Germinal center (tissue), 1 donor: ENCODE measurements at places on chromosomes 3 and 15.

DNA sequence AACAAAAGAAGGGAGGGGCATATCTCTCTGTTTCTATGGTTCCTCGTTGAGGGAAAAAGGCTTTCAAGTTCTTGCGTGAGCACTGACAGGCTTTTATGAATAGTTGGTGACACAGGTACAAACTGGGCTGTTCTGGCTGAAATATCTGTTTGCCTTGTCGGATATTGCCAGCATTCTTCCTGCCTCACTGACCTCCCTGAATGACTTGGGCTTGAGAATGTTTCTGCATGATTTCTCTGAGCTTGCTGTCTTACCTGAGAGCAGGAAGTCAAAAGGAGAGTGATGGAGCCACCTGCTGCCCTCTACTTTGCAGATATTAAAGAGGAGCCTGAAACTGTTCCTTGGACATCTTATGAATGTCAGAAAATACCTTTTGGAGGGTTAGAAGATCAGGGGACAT lies 4.8 kb downstream of the GCNT3 start:
- DNase-seq, result no peak

GRCh38 chr15:42581272-42581730 lies 5.9 kb downstream of the STARD9 start:
- peak; percentile 75 for DNase-seq

DNA sequence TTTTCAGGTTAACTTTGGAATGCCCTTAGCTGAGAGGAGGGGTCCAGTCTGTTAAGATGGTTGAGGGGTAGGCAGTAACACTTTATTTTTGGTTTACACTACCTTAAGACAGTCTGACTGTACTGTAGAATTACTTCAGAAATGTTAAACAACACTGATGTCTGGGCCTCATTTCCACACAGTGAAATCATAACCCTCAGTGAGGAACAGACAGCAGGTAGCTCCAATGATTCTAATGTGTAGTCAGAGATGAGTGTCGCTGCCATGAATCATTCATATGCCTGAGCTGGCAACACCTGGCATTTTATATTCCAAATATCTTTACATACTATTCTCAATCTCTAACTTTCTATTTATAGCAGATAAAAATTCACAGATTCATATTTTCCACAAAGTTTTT lies 37.3 kb upstream of the POU1F1 start:
- no peak for DNase-seq

DNA sequence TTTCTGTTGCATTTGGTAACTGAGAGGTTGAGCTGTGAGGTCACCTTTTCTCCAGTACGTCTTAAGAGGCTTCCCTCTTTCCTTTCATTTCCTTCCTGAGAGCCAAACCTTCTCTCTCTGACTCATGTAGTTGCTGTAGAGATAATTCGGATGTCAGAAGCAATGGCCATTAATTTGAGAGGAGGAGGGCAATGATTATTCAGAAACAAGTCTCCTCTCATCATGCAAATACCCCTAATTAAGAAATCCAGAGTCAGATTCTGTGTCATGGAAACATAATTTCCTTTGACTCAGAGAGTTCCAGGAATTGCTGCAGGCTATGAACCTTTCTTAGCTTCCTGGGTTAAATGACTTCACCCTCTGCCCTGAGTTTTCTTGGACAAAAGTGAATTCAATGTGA lies 59.0 kb upstream of the GSK3B start:
- no peak for DNase-seq

GRCh38 chr3:53795176-53795575 lies 51.0 kb downstream of the CHDH start:
- no peak for DNase-seq

- peak; percentile 18 for DNase-seq
These were observed 29.4 kb upstream of the TMEM45A start for GRCh38 chr3:100463002-100463401.

- no peak for DNase-seq
These were observed 8.6 kb upstream of the EBLN2 start for GRCh38 chr3:73052857-73053256.

- no peak for DNase-seq
These were observed 60.1 kb upstream of the DAZL start for GRCh38 chr3:16665282-16665741.

GRCh38 chr3:149812165-149812605 lies 830 bp upstream of the RNF13 start:
- no peak for DNase-seq

- DNase-seq, result no peak
These were observed 18.7 kb upstream of the APH1B start for GRCh38 chr15:63258658-63259057.

DNA sequence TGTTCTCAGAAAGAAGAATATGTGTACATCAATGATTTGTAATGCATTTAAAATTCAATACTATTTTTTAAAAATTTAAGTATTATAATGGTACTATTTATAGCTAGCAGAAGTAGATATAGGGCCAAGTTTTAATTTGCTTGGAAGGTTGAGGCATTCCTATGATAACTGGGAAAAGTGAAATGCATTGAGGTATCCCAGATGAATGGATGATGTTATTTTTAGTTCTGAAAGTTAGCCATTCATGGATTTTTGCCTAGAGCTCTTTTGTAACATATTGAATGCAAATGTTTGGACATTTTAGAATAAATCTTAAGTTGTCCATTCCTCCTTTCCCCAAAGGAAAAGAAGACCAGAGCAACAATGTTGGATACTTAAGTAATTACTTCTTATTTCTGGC lies 47.6 kb downstream of the GAP43 start:
- DNase-seq, result no peak

DNA sequence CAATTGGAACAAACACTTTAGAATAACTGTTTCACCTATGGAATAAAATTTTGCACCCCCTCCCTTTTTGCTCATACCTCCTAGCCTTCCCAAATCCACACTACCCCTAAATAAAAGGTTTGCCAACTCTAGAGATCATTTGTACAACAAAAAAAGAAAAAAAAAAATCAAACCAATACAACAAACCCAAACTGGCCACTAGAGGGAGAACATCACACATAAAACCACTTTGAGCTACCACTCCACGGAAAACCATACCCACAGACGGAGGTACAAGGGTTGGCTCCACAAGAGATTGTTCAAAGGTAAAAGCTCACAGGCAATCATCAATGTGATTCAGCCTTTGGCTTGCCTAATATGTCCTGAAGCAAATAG lies 47.6 kb downstream of the SETMAR start:
- DNase-seq, result peak; percentile 69

- no peak for DNase-seq
These were observed 39.8 kb upstream of the FGF7 start for GRCh38 chr15:49383266-49383665.

- DNase-seq, result no peak
These were observed 19.7 kb downstream of the HRH1 start for GRCh38 chr3:11173828-11174465.

GRCh38 chr15:32866454-32867312 lies 148.9 kb downstream of the GREM1 start:
- DNase-seq, result no peak

- DNase-seq, result peak; percentile 80
These were observed 1.8 kb downstream of the LIMD1 start for GRCh38 chr3:45596290-45596791.

DNA sequence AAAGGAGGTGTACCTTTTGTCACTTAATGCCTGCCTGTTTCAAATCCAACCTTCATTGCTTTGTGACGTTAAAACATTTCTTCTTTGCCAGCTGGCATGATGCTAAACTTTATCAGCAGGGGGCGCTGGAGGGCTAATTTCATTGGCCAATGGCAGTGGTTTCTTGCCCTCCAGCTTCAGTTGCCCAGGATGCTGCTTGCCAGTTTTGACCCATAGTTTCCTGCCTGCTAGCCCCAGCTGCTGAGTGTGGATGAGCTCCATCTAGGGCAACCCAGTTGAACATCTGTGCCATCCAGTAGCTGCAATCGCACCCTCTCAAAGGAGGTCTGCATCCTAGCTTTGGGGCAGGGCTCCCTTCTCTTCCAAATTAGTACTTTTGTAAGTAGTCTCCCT lies 22.1 kb downstream of the ACKR2 start:
- peak; percentile 72 for DNase-seq

GRCh38 chr3:14461748-14462324 lies 59.4 kb downstream of the SLC6A6 start:
- no peak for DNase-seq
